ENCODE measurements at places on chromosomes 5 and 9.

DNA sequence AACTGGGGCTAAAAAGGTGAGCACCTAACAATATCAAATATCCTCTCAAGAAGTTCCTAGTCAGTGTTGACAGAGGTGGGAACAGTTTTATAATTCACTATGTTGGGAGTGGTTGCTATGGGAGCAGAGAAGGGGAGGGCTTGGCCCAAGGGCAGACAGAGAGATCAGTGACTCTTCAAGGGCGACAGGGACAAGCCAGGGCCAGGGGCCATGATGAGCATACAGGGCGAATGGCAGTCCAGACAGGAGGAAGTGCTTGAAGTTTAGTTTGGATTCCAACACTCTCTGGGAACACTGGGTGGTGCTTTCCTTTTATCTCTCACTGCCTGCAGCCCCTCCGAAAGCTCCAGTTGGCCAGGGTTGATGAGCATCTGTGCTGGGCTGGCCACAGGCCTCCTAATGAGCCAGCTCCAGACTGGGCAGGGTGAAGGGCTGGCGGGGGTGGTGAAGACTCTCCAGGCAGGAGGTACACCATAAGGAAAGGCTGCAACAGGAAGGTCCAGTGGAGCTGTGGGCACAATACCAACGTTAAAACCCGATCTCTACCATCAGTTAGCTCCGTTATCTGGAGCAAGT, 111.3 kb downstream of the TMEM174 start:
- no peak for DNase-seq

GRCh38 chr5:105259581-105260217, 1697.1 kb upstream of the NUDT12 start:
- no peak for DNase-seq

DNA sequence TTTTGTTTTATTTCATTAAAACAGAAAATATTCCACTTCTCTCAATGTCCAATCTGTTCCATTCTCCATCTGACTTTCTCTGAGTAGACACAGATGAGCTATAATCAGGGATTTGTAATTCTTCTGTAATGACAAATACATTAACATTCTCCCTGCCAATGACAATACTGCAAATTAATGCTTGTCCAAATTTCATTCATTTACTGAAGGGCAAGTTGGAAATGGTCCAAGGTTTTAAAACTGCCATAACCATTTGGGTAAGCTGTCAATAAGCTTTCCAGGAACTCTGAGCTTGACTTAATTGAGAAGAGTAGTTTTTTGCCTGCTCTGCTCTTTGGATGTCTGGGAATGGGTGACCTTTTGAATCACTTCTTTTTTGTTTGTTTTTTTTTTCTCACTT, 253.5 kb downstream of the DMRTA1 start:
- no peak for DNase-seq

DNA sequence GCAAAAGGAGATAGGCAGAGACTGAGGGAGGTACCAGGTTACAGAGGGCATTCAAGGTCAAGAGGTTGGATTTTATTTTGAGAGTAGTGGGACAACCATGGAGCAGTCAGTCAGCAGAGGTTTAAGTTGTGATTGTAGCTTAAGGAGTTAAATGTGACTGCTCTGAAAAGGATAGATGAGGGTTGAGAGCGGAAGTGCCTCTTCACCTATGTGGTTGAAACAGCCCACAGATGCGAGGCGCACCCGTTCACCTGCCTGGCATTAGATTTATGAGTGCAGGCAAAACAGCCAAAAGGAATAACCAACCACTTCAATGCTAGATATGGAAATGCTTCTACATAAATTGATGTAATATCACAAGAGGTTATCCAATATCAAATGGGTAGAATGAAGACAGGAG, 8.4 kb downstream of the ZNF474 start:
- DNase-seq = no peak

DNA sequence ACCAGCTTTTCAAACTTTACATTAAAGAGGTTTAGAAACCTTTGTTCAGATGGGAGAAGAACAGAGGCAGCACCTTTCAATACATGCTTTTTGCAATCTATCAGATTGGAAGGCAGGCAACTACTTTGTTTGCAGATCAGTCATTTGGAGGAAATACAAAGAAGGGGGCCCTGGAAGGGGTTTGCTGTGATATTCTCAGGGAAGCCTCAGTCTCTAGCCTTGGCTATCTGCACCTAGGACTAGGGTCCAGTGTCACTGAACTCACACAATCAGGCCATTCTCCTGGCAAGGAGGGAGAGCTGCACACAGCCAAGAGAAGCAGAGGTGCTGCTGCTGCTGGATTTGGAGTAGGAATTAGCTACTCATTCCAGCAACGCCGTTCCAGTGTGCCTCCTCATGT, 79.5 kb downstream of the CRB2 start:
- no peak for DNase-seq

DNA sequence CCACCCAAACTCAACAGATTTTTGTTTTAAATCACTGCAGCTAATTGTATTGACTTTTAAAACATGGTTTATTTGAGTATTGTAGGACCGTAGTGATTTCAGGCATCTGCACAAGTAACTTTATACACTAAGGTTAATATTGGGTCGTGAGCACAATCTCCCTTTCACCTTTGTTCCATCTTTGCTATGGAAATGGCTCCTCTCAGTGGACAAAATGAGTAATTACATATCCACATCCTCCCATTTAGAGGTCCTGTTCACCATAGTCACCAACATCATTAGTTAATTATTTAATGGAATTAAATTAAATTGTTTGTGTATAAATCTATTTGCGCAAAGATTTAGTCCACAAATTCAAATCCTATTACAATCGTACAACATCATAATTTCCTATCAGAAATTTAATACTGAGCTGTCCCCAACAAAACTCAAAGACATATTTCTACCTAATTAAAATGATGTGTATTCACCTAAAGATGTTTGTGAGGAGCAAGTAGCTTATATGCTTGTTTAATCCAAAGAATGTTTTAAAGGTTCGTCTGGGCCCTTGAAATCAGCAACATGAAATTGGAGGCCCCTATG, 173.0 kb upstream of the DAPK1 start:
- DNase-seq = peak; percentile 45

Data from hippocampal formation (tissue), 2 donors.